Caki2 (cell line): ENCODE measurements at places on chromosomes 16 and 17.

- DNase-seq, result no peak
These were observed 32.4 kb upstream of the POLR3E start for GRCh38 chr16:22264786-22265185.

DNA sequence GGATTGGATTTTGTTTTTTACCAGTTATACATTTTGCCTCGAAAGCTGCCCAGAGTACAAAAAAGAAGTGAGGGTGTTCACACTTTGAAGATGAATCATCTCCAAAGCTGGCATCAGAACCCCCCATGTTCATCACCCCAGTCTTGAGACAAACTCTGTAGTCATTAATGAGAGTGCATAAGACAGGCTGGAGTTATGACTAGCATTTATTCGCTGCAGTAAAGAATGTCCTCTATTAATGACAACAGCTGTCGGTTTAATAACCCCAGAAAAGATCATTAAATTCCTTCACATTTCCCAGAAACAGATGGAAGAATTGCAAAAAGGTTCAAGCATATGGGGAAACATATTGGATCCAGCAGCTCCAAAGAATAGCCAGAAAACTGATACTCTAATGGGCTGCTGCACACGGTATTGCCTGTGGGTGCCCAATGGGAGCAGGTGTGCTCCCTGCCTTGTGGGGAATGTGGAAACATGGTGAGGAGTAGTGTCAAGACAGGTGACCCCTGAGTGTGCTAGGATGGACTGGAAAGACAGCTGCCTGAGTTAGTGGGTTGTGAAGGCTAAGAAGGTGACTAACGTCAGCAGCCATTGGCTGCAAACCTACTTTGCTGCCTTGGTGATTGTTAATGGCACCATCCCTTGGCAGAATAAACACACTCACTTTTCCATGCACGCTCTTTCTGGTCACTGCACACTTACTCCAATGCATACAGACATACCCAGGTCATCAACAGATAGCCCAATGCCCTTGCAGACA, 81.9 kb downstream of the AIPL1 start:
- DNase-seq, result no peak

DNA sequence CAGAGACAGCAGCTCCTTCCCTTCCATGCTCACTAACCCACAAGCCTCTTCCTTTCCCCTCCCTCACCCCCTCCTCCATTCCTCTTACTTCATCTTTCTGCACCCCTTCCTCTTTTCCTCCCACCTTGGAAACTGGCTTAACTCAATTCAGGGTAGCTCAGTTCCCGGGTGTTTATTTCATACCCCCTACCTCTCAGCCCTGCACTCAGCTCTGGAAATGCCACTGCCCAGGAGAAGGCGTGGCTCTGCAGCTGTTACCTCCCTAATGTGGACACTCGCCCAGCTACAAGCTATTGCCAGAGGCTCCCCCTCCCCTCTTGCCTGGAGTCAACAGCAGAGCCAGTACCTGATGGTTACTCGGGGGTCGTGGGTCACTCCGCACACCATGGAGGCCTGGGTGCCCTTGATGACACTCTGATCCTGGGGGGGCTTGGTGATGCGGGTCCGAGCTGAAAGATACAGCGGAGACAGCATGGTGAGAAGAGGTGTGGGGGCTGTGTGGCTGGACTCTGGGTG, 118.4 kb upstream of the CDC42EP4 start:
- no peak for DNase-seq

DNA sequence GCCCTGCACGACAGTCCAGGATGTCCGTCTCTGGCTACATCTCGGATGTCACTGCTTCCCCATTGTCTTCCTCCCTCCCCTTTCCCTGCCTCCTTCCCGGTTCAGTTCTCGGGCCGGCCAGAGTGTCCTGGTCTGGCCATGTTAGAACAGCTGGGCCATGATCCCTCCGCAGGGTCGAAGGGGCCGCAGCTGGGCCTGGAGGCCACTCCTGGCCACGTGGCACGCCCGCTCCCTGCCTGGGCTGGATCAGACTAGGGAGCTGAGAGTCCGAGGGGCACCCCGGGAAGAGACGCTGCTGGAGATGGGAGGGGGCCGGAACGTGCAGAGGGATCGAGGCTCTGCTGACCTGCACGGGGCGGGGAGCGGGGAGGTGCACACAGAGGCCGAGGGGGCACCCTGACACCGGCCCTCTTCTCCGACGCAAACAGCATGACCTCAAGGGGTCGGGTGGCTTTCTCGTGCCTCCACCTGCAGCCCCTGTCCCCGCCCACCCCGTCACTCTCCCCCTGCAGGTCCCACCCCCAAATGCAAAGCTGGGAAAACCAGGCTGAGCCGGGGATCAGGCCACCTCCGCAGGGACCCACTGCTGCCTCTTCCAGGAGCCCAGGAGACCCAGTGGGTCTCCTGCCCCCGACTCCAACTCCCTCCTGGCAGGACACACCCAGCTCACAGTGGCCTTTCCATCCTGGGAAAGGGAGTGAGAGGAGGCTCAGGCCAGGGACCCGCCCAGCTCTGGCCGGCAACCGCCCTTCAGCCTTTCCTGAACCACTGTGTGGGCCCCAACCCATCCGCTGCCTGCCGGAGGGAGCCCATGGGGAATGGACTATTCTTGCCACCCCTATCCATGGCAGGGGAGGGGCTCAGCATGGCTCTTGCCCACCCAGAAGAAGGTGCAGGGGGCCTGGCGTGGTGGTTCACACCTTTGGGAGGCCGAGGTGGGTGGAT, 38.5 kb downstream of the CTU2 start:
- no peak for DNase-seq

GRCh38 chr16:85437166-85438052, 175.7 kb upstream of the GSE1 start:
- DNase-seq, result no peak

GRCh38 chr17:59371416-59372100, 40.1 kb downstream of the YPEL2 start:
- no peak for DNase-seq

GRCh38 chr16:27220527-27220926, 17.2 kb downstream of the KDM8 start:
- no peak for DNase-seq

DNA sequence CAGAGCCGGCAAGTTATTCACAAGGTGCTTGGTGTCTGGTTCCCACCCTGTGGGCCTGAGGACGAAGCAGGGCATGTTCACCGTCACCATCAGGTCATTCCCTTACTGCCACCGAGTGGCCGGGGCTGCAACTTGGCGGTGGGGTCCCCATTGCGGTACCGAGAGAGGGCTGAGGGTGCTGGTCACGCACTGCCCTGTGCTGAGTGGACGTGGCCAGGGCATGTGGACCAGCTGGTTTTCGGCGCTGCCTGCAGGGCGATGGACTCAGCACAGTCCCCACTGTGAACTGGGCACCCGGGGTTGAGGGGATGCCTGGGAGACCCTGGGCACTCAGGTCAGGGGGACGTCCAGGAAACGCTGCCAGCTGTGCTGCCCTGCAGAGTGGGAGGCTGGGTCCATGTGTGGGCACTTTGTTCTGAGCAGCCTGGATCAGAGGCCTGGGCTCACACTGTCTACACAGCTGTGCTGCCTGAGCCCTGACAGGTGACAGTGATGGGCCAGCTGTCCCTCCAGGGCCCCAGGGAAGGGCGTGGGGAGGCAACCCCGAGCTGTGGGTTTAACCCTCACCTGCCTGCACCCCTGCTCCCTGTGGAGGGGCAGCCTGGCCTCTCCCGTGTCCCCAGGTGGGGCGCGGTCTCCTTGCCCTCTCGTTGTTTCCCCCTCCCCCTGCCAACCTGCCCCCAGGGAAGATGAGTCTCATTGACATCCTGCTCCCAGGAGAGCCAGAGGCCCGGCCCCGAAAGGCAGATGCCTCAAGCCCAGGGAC, 39.3 kb upstream of the GNG13 start:
- DNase-seq, result no peak

GRCh38 chr17:45060382-45060796, 728 bp upstream of the NMT1 start:
- DNase-seq, result no peak

DNA sequence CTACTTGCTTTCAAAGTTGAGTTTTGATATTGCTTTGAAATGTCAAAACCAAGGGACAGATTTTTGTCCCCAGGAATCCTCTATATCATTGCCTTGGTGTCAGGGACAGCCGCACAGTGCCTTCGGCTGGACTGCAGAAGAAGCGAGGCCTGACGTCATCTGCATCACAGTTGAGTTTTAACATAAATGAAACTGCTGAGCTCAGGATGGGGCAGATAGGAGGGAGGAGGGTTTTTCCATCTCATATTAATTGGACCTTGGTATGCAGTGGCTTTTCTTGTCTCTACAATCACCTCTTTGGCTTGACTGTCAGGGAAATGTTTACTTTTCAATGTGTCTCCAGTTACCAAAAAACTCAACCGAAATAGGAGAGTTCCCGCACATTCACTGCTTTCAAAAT, 111.3 kb downstream of the AATF start:
- DNase-seq, result no peak

DNA sequence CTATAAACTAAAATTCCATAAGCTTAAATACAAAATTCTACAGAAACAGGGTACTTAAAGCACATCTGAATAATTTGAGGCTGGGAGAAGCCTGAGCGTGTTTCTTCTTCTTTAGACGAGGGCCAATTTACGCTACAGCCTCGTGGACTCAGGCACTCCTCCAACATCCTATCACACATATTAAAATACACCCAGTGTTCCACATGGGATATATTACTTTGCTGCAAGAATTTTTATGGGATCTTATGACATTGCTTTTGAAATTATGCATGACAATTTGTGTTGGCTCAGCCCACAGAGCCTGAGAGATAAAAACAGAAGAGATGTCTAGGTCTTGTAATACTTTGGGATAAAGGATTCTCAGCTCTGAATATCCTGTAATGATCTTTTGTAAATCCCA, 3.5 kb upstream of the TANGO6 start:
- DNase-seq, result no peak

GRCh38 chr17:6269478-6269877, 165.4 kb downstream of the AIPL1 start:
- peak; percentile 20 for DNase-seq

DNA sequence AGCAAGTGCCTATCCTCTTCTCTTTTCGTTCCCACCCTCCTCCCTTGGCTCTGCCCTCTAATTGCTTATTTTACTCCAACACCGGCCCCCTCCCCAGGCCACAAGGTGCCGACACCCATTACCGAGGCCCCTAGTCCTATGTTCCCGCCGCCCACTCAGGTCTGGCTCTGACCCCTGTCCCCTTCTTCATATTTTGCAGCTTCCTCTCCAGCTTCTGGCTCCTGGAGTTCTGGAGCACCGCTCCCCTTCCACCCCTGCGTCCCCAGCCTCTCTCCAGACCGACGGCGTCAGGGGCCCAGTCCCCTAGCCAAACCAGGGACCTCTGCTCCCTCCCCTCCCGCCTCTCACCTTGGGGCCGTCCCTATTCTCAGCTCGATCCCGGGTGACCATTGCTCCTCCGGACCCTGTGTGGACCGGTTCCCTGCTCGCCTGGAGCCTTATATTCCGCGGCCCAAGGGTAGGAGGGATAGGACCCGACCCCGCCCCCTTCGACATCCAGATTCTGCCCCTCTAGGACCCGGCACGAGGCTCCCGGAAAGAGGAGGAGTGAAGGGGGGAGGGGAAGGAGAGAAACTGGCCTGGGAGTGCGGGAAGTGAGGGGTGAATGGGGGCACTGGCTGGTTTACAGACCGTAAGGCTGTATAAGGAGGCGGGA, at the start of gene HES7:
HES7 (minus strand) TSS at position 412 of the 655 bp plus-strand sequence; CDS start at position 390, 22 bp downstream.
- peak; percentile 32 for DNase-seq

DNA sequence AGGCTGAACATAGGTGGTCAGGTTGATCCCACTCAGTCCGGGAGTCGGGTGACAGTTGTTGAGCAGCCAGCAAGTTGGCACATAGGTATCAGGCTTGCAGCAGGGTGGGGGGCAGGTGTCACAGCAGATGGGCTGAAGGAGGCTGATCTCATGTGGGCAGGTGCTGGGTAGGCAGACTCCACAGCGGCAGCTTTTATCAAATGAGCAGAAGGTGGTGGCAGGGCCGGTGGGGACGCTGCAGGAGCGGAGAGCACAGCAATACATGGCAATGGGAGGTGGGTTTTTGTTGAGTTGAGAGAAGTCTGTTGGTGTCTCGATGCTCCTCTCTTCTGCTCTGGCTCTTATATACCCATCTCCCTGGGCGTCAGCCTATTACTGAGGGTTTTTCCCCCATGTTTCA, at the start of gene KRTAP3-1:
KRTAP3-1 (minus strand) TSS at position 318 of the 400 bp plus-strand sequence; CDS start at position 264, 54 bp downstream.
- no peak for DNase-seq

GRCh38 chr17:9817086-9817485, 4.8 kb downstream of the GSG1L2 start:
- peak; percentile 57 for DNase-seq

DNA sequence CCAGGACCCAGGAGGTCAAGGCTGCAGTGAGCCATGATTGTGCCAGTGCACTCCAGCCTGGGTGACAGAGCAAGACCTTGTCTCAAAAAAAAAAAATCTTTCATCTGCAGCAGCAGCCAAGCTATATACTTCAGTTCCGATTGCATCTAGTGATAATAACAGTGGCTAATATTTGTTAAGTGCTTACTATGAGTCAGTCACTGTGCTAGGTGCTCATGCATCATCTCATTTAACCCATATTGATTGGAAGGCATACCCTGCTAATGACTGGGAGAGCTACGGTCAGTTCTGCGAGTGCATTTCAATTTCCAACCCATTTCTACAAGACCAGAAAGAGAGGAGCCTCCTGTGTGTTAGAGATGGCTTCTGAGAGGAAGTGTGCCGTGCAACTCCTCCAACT, 7.7 kb upstream of the TUBG2 start:
- DNase-seq, result no peak

DNA sequence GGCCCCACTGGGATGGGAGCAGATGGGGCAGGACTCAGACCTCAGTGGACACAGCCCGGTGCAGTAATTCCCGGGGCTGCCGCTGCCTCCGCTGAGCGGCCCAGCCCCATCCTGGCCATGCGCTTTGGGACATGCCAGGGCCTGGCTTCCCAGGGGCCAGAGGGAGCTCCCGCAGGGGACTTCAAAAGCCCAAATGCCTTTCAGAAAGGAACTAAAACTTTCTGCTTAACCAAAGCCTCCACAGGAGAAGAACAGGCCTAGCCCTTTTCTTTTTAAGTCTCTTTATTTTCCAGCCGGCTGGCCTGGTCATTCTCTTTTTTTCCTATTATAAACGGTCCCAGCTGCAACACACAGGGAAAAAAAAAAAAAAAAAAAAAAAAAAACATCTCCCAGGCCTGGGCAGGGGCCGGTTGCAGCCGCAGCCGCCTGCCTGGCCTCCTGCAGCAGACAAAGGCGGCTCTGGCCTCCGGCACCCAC, 10.7 kb upstream of the ZNF423 start:
- no peak for DNase-seq

GRCh38 chr16:3259836-3260235, 3.4 kb upstream of the MEFV start:
- DNase-seq, result no peak

- peak; percentile 71 for DNase-seq
These were observed 142.1 kb downstream of the SEC14L1 start for GRCh38 chr17:77282524-77283515.

DNA sequence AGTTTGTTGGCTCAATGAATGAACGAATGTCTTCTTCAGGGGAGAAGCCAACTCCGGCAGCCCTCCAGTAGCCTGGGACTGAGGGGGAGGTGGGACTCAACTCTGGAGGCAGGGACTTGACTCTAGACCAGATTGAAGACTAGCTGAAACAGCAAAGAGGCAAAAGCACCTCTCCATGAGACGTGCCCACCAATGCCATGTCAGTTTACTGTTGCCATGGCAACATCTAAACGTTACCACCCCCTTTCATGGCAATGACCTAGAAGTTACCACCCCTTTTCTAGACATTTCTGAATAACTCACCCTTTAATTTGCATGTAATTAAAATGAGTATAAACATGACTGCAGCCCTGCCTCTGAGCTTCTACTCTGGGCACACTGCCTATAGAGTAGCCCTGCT, 91.8 kb downstream of the ASIC2 start:
- DNase-seq, result no peak

- no peak for DNase-seq
These were observed 743.5 kb downstream of the WWOX start for GRCh38 chr16:78842950-78843349.

- no peak for DNase-seq
These were observed 198.4 kb downstream of the CYB561 start for GRCh38 chr17:63247706-63248105.
